GM04503 (cell line): ENCODE measurements at places on chromosomes 16 and 17.

DNA sequence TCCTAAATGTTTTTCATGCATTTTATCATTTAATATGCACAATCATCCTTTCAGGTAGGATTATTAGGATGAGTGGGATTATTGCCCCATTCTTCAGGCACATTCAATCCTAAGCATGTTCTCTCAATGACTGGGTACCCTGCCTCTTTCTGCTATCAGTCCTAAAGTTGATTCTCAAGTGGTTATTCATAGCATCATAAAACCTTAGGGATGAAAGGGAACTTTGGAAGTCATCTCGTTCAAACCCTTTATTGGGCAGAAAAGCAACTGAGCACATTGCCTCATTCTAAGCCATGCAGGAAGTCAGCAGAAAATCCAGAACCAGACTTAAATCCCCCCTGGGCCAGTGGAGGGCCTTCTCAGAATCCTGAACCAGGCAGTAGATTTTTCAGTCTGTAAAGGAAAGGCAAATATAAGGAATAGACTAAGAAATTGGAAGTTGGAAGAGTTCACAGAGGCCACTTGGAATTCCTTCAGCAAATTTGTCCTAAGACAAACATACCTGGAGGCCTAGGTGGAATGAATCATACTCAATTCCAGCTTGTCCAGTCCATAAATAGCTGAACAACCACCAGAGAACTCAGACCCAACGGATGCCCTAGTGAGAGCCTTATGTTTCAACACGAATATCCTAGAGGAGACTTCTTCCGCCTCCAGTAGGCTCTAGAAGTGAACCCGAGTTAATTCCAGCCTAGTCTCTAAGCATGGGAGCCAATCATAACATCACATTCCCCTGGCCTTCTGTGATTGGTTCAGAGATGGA lies 62.7 kb downstream of the IRX6 start:
- DNase-seq: no peak

DNA sequence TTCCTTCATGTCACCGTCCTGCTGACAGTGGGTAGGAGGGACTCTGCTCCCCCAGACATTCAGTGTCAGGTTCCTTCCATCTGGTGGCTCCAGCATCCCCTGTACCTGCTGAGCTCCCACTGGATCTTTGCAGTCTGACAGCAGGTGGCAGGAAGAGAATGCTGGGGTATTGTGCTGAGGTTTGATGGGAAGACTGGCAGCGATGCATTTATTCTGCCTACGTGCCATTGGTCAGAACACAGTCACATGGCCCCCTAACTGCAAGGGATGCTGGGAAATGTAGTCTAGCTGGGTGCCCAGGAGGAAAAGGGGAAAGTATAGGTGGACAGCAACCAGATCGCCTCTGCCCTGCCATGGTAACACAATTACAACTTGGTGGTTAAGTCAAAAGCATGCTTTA lies 44.4 kb downstream of the IRX3 start:
- DNase-seq: no peak

DNA sequence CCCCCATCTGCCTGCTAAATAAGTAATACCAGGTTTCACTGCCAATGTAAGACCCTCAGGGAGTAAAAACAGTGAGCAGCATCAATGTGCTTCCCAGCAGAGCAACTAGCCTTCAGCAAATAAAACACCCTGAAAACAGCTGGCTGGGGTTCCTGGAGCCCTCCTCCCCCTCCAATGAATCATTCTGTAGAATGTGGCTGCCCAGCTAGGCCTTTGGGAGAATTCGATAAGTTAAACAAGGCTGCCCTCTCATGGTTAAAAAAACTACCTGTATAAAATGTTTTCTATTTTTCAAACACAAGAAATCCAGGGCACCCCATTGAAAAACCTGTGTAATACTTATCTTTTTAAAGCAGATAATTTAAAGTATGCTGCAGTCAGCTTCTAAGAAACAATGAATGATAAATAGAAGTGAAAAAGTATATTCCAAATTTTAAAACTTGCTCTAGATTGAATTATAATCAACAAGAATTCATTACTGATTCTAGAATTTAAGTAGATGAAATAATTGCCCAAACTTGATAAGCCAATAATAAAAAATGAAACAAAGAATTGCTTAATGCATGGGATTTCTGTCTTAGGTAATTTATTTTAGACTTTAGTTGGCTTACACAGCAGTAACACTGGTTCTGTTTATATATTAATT lies 9.4 kb upstream of the TOM1L1 start:
- DNase-seq: no peak

DNA sequence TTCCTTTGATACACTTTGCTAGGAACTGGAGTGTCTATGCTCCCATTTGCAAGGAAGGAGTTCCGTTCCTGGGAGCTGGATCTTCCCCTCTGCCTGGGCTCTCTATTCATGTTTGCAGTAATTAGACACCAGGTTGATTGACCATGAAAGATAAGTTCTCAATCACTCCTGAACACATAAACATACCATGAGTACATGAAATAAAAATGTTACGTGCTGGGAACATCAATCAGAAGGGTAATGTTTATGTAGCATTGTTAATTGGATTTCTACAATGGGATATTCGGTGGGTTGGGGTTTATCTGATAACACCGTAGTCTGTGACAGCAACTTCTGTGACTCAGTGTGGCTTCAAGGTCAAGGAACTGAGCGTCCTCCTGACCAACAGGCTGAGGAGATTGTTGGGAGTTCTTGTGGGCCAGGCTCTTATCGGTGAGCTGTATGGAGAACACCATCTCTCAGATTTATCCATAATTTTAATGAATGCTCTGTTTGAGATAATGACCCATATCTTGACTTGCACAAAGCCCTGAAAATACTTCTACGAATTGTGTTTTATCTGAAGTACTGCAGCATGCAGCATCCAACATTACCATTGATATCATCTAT lies 136.4 kb downstream of the NPIPB5 start:
- no peak for DNase-seq

DNA sequence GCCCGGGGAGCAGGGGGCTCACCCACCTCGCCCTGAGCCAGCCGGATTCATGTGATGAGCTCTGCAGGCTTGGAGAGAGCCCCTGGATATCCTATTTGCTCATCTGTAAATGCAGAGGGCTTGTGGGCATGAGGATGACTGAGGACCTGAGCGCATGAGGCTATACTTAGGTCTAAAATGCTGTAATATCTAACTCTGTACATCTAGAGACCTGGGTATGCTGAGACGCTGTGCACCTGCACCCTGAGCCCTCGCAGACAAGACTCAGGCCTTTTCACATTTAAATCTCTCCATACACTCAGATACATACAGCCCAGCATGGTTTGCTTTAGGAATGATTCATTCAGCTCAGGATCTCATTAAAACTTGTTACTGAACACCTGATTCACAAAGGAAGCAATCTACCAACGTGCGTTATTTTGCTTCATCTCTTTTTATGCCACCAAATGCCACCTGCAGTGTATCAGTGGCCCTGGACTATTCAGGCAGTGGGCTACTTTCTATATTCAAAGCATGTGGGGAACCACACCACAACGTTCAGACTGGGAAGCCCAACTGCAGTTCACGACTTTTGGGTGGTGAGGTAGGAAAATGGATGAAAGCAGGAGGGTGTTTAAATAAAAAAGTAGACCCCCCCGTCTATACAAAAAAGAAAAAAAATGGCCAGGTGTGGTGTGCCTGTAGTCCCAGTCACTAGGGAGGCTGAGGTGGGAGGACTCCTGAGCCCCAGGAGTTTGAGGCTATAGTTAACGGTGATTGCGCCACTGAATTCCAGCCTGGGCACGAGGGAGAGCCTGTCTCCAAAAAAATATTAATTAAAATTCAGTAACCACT lies 12.0 kb downstream of the USP7 start:
- no peak for DNase-seq

GRCh38 chr17:6162216-6162615 lies 92.0 kb downstream of the WSCD1 start:
- no peak for DNase-seq

GRCh38 chr17:13003454-13003851 lies 14.4 kb downstream of the ELAC2 start:
- no peak for DNase-seq

- DNase-seq: no peak
Observed at GRCh38 chr17:68513932-68514331, 1.7 kb downstream of the PRKAR1A start.

DNA sequence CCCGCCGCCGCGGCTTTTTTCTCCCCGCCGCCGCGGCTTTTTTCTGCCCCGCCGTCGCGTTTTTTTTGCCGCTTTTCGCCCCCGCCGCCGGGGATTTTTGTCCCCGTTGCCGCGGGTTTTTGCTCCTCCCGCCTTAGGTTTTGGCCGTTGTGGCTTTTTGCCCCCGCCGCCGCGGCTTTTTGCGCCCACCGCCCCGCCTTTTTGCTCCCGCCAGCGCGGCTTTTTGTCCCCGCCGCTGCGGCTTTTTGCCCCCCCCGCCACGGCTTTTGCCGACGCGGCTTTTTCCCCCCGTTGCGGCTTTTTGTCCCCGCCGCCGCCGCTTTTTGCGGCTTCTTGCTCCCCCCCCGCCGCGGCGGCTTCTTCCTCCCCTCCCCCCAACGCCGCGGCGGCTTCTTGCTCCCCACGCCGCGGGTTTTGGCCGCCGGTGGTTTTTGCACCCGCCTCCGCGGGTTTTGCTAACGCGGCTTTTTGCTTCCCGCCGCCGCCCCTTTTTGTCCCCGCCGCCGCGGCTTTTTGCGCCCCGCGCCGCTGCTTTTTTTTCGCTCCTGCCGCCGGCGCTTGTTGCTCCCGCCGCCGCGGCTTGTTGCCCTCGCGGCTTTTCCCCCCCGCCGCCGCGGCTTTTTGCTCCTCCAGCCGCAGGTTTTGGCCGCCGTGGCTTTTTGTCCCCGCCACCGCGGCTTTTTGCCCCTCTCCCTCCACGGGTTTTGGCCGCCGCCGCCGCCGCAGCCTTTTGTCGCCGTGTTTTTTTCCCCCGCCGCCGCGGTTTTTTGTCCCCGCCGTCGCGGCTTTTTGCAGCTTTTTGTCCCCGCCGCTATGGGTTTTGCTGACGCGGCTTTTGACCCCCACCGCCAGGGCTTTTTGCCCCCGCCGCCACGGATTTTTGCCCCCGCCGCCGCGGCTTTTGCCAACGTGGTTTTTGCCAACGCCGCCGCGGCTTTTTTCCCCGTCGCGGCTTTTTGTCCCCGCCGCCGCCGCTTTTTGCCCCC lies 150.3 kb downstream of the KCNJ18 start:
- DNase-seq: no peak

GRCh38 chr17:17752821-17753321 lies 71.6 kb downstream of the RAI1 start:
- no peak for DNase-seq

DNA sequence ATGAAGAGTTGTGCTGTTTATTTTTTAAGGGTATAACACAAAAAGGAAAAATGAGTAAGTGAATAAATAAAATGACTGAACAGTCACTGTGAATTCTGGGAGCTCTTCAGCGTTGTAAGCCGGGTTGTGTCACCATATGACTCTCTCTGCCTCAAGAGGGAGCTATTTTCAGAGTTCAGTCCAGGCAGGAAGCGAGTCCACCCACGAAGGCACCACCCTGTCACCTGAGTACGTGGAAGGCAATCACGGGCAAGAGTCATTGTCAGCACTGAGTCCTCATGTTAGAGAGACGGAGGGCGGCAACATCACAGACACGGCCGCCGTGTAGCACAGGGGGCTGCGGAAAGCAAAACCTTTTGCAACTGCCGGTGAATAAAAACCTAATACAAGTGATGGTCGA lies 227.6 kb downstream of the UTP18 start:
- DNase-seq: no peak

GRCh38 chr17:49986396-49987289 lies 8.4 kb downstream of the DLX3 start:
- no peak for DNase-seq

GRCh38 chr17:43992641-43993040 lies 11.8 kb upstream of the NAGS start:
- DNase-seq: no peak

GRCh38 chr17:56136301-56136700 lies 17.0 kb upstream of the ANKFN1 start:
- DNase-seq: no peak

GRCh38 chr16:61105544-61105943 lies 930.7 kb downstream of the CDH8 start:
- no peak for DNase-seq

GRCh38 chr17:8244768-8245167 lies 3.1 kb downstream of the CTC1 start:
- no peak for DNase-seq

GRCh38 chr16:58049232-58050185 lies 24.0 kb downstream of the MMP15 start:
- no peak for DNase-seq

DNA sequence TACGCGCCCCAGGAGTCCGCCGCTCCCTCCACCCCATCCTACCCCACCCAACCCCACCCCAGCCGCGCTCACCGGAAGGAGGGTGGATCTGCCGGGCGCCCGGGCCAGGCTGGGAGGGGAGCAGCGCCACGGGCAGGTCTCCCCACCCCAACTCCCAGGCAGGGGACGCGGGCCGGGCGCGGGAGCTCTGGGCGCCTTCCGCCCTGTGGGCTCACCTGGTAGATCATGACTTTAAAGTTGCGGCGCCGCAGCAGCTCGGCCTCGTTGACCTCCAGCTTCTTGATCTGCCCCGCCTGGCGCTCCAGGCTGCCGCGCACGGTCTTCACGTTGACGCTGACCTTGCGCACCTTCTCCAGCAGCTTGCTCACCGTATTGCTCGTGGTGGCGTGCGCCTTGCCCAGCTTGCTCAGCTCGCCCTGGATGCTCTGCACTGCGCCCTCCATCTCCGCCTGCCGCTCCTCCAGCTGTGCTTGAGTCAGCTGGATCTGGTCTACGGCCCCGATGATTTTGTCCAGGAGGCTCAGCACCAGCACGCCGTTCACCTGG lies 571 bp downstream of the CAVIN1 start:
- no peak for DNase-seq

DNA sequence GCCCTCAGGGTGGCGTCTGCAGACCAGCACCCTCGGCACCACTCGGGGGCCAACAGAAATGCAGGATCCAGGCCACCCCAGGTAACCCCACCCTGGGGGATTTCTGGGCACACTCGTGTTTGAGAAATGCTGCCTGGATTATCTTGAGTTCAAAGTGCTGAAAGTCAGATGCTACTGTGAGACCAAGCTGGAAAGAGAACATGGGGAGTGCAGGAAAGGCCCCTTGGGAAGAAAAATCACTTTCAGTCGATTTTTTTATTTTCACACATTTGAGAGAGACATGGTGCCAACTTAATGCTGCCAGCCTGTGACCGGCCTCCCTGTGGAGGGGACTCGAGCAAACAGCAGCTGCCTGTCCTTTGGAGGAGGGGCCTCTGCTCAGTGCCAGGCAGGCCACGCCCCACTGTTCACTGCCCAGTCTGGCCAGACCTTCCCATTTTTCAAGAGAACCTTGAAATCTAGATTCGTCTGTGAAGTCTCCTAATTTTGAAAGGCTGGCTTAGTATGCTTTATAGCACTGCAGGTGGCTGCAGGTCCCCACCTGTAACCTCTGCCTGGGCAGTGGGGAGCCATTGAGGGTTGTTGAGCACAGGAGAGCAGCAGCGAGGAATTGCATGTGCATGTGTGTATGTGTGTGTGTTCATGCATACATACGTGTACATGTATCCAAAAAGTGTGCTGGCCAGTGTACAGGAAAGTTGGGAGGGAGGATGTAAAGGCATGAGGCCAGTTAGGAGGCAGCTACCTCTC lies 70.7 kb upstream of the PLCG2 start:
- DNase-seq: no peak
